Activated T-cell treated with anti-CD3 and anti-CD28 coated beads for 1 hour (primary cell): ENCODE measurements at places on chromosomes 6 and 20.

DNA sequence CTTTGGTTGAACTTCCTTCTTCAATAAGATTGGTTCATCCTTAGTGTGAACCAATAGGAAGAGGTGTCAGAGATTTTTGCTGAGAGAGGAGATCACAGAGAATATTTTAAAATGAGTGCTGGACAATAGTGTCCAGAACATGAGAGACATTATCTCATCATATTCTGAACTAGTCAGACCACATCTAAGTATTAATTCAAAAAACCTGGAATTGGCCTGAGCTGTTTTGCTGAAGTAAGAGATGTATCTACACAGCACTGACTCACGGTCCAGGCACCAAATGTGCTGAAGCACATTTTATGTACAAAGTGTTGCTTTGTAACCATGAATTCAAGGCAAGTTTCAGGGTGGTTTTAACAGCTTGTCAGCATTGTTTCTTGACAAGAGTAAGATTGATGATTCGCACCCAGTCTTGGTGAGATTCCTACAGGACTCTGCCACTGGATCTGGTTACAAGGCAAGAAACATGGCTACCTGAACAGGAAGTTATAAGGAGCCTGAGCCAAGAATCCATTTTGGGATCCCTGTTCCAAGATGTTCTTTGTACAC is 178.2 kb upstream of the HEY2 start:
- no peak for DNase-seq

- no peak for DNase-seq
Measured at GRCh38 chr6:83193747-83194566, 800 bp downstream of the RWDD2A start.

- no peak for DNase-seq
Measured at GRCh38 chr6:111764238-111765175, 108.7 kb downstream of the FYN start.

GRCh38 chr6:107968081-107968480 is 10.1 kb upstream of the SEC63 start:
- DNase-seq, result no peak

DNA sequence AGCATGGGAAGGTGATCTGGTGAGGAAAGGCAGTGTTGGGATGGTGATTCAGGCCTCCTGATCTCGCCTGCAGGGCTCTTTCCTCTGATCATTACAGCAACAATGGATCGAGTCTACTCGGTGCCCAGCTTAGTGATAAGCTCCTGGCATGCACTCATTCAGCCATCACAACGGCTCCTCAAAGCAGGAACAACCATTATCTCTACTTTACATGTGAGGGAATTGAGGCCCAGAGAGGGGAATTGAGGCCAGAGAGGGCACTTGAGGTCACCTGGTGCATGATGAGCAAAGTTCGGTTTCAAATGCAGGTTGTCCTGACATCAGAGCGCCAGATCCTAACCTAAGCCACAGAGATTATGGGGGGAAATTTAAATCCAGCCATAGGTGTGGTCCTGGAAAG is 42.0 kb upstream of the BPIFA2 start:
- DNase-seq, result no peak

DNA sequence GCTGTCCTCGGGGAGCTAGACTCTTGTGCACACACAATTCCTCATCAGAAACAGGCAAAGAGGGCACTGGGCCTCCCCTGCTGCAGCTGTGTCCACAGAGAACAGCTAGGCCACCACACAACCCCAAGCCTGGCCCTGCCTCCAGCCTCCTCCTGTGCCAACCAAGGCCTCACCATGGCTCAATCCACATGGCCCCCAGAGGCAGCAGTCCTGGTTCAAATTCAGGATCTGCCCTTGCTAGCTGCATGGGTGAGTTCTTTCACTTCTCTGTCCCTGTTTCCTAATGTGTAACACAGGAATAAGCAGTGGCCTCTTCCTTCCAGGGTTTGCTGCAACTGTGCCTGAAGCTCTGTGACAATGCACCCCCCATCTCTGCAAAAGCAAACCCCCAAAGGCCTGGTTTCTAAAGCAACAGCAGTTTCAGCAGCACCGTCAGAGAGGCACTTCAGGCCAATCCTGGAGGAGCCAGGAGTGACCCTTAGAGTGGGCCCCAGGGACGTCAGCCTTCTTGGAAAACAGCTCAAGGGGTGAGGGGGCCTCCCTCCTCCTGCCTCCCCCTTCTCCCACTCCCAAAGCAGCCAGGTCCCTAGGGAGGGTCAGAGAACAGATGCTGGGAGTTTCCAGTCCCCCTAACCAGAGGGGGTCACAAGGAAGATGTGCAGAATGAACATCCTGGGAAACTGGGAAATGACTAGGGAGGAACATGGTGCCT is 2.2 kb downstream of the ADISSP start:
- no peak for DNase-seq

DNA sequence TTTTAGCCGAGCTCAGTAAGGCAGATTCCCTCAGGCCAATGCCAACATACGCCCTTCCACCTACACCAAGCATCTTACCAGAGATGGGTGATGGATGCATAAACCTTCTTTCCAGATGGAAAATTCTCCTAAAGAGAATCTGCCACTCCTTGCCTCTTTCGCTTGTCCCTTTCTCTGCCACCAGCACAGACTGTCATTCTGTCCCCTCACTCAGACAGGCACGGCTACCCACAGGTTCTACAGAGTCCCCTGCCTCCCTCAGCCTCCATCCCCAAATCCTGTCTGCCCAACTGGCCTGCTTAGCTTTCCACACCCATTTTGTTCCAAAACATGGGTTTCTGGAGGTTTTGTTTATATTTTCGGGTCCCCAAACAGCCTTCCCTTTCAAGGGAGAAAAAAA is 12.7 kb upstream of the FOXF2 start:
- DNase-seq, result no peak

DNA sequence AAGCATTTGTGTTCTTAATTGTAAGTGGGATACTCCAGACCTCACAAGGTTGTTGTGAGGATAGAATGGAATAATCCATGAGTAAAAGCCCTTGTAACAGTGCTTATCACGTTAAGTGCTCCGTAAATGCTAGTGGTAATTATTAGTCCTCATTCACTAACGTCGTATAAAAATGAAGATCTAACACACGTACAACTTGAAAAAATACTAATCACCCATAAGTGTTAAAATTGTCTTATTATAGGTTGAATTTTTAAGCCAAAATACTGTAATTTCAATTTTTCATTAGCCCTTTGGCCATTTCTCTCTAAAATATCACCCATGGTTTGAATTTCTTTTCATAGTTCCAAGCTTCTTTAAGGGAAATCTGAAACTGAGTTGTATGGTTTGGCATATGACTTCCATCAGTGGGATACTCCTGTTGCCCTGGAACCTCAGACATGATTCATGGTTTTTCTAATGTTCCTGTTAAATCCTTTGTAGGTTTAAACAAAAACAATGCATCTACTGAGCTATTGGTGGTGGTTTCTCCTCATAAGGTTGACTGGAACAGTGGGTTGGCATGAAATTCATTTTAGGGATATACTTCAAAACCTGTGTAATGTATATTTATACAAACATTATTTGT is 19.1 kb downstream of the XRN2 start:
- DNase-seq, result no peak

- no peak for DNase-seq
Measured at GRCh38 chr20:38283236-38283635, 20.7 kb upstream of the BPI start.

GRCh38 chr6:51077821-51078518 is 259.3 kb downstream of the TFAP2B start:
- no peak for DNase-seq

DNA sequence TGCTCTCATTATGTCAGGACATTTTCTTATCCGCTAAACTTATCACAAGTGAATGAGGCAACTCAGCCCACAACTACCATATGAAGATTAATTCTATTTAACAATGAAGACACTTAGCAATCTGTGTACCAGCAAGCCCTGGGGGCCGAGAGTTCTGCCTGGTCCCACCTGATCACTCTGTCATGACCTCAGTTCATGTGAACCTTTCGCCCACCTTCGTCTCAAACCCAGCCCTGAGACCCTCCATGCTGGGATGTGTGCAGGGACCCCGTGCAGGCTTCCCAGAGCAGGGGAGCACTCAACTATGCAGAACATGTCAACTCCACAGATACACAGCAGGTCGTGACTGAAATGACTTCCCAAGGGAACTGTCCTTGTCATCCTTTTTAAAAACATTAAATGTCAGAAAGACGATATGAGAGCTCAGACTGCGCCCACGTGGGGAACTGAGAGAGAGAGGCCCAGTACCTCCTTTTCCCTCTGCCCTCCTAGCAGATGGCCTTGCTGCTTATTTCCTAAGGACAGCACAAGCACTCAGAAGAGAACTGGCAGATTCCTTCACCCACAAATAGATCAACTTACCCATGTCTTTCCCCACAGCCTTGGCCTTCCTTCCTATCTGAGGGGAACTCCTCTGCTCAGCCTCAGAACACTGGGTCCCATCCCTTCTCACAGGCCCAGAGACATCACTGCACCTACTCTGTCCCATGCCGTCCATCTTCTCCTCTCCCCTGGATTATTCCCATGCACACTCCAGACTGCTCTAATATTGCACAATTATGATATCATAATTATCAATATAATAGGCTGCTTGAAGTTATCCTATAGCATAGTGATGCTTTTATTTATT is 11.5 kb downstream of the ABHD12 start:
- DNase-seq, result no peak

DNA sequence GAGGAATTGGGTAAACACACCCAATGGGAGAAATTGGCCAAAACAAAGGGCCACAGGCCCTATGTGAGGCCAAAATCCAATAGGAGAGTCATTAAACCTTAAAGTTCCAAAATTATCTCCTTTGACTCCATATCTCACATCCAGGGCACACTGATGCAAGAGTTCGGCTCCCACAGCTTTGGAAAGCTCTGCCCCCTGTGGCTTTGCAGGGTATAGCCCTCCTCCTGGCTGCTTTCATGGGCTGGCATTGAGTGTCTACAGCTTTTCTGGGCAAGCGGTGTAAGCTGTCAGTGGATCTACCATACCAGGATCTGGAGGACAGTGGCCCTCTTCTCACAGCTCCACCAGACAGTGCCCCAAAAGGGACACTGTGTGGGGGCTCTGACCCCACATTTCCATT is 160.5 kb downstream of the ADGRG6 start:
- DNase-seq, result no peak

GRCh38 chr6:13013681-13014503 is 297.3 kb downstream of the PHACTR1 start:
- DNase-seq, result no peak

DNA sequence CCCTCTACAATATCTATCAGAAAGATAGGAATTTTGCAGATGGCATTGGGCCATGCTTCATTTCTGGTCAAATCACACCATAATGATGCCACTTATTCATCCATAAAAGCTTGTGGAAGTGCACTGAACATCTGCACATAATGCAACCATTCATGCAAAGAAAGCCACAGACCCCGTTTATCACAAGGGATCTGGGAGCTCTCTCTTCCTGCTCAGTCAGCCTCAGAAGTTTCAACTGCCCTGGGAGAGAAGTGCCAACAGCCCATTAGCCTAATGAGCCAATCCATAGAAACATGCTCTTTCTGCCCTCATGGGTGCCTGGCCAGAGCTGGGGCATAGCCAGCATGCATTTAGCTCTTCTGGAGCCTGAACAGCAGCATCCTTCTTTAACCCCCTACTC is 85.8 kb downstream of the SLC35F1 start:
- no peak for DNase-seq

- DNase-seq, result no peak
Measured at GRCh38 chr6:169689287-169689686, 12.5 kb downstream of the WDR27 start.

DNA sequence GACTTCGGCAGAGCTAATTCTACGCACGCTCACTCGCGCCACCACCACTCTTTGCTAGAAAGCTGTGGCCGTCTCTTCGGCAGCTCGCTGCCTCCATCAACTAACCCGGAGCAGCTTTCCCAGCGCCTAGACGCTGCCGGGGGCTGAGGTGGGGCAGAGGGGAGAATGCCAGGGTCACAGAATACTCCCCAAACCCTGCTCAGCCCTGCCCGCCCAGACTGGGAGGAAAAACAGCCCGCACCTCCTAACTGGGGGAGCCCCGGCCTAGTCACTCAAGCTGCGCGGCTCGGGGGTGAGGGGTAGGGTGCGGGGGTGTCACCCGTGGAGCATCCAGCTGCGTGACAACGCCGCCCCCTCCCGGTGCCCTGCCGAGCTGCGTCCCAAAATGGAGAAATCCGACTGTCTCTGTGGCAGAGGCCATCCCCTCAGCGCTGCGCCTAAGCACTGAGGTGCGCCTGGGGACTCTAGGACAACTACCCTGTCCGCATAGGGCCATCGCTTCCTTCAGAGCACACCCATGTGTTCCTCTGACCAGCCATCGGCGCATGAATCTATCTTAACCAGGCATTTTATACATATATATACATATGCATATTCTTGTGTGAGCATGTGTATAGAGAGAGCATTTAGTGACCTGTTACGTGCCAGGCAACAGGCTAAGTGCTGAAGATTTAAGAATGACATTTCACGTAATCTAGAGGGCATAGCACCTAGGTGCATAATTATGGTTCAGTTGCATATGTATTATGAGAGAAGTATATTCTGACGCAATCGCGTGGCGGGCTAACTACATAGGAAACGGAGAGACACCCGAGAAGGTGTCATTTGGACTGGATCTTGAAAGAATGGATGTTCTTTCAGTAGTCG is 1.5 kb upstream of the TENT5A start:
- peak; percentile 81 for DNase-seq

DNA sequence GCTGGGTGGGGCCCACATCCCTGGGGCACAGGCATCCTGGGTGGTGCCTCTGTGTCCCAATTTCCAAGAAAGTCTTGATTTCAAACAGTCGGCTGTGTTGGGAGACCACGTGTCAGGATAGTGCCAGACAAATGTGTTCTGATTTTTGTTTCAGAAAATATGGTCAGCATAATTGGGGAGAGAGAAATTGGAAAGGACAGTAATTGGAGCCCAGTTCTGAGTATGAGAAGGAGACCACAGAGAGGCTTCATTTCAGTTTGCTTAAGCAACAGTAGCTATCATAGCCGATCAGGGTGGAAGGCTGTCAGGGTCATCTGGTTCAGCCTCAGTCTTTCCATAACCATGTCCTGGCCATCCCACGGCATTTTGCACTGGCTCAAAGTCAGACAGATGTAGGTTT is 220.7 kb downstream of the CDC5L start:
- DNase-seq, result no peak

GRCh38 chr6:112413780-112414179 is 66.7 kb downstream of the RFPL4B start:
- no peak for DNase-seq

DNA sequence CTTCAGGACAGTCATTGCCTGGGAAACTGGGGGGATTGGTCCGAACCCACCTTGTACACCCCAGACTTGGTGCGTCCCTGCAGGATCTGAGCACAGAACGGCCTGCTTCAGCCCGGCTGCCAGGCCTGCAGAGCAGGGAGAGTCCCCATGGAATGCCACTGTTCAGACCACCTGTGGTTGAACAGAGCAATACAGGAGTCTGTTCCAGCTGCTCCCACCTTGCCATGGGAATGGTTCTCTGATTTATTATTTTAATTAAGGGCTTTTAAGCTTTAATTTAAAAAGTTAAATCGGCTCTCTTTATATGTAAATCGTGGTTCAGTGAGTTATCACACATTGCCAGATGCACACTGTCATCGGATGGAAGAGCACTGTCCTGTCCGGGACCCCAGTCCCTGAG is 310.4 kb downstream of the CDH4 start:
- no peak for DNase-seq
